DMS153 (cell line): ENCODE measurements at places on chromosomes 7 and 10.

DNA sequence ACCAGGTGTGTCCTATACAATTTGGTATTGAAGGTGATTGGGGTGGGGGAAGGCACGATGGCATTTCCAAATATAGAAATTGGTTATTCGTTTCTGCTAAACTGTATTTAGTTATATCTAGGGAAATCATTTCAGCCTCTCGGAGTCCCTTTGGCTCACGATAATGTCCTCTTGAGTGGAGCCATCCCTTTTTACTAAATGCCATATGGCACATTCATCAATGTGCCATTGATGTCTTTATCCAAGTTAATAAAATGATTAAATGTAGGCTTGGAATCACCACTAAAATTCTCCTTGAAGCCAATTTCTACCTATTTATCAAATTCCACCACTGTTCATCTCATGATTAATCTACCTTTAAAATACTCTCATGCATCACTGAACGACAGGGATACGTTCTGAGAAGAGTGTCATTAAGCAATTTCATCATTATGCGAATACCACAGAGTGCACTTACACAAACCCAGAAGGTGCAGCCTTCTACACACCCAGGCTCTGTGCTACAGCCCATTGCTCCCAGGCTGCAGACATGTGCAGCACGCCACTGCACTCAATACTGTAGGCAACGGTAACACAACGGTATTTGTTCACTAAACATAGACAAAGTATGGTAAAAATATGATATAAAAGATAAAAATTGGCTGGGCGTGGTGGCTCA lies 219.2 kb upstream of the C7orf33 start:
- DNase-seq = no peak

- no peak for DNase-seq
These were observed 78.1 kb downstream of the TPST1 start for GRCh38 chr7:66283003-66283920.

- no peak for DNase-seq
These were observed 623.4 kb upstream of the IGFBP3 start for GRCh38 chr7:46544396-46545008.

- no peak for DNase-seq
These were observed 5.9 kb upstream of the PRSS58 start for GRCh38 chr7:142263598-142264380.

DNA sequence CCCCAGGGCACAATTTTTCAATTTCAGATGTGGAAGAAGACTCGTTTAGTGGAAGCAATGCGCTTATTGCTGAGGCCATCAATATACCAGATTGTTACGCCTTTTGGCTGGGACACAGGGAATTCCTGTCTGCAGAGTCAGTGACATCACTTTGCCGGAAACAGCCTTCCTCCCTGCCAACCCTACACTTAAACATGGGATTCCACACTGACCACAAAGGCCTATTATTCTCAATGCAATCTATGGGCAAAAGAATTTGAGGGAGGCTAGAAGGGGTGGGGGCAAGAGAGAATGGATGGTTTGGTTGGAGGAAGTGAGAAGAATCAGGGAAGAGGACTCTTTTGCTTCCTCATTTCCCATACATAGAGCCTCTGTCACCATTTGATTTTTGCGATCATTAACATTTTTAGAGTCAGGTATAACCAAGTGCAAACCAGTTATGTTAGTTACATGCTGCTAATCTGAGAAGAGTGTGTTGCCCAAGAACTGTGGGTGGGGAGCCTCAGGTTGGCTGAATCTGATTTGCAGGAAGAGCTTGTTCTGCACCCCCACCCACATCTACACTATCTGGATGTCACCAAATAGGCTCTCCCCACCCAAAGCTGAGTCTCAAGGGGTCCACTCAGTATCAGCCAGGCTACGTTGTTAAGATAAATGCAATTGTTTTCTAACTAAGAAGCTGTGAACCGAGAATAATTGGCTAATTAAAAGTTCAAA lies 58.2 kb downstream of the ENTPD1 start:
- DNase-seq = no peak

DNA sequence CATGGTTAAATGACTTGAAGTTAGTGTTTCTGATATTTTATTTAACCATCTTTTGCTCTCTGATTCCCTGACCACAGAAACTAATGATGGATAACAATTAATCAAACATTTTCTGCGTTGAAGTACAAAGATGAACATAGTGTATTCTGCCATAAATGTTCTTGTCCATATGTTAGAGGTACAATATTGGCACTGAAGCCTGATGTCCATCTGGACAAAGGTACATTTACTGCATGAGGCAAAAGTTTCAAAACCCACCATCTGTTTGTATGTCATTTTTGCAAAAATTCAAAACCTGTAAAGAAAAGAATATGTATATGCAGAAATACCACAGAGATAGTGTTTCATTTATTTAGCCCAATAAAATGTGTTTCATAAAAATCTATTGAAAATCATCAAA lies 861.5 kb downstream of the ANKRD7 start:
- no peak for DNase-seq

GRCh38 chr7:24545215-24545614 lies 28.0 kb upstream of the PALS2 start:
- DNase-seq = no peak

DNA sequence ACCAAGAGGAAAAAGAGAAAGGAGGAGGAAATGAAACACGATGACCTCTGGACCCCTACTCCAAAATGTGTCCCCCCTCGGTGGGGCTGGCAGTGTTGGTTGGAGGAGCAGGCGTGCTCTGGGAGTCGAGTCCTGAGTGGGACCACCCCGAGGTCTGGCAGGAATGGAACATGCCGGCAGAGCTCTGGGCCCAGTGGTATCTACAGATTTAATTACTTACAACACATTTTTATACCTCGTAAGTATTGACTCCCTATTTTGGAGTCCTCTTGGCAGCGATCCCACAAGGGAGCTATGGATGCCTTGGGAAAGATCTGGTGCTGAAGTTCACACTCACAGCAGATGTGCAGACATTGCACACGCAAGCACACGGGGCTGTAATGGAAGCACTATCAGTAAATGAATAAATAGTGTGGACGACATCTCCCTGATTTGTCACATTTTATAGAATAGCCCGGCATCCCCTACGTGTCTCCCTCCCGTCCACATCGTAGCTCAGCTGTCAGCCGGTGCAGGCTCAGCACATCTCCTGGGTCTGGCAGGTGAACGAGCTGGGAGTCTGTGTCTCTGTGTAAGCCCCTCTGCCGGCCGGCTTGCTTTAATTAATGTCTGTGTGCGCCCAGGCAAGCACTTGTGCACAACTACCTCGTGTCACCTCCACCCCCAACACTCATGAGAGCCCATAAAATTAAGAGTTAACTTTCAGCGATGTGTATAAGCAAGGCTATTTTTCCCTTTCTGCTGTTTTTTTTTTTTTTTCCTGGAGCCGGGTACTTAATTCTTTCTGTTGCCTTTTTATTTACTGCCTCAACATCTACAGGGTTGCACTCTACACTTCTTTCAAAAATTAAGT lies 603.2 kb downstream of the LRMDA start:
- peak; percentile 27 for DNase-seq

GRCh38 chr10:72082856-72083789 lies 5.2 kb downstream of the SPOCK2 start:
- no peak for DNase-seq

GRCh38 chr7:5670183-5670935 lies 111.1 kb downstream of the RNF216 start:
- no peak for DNase-seq

GRCh38 chr10:114281461-114281860 lies 42.4 kb downstream of the VWA2 start:
- DNase-seq = no peak

DNA sequence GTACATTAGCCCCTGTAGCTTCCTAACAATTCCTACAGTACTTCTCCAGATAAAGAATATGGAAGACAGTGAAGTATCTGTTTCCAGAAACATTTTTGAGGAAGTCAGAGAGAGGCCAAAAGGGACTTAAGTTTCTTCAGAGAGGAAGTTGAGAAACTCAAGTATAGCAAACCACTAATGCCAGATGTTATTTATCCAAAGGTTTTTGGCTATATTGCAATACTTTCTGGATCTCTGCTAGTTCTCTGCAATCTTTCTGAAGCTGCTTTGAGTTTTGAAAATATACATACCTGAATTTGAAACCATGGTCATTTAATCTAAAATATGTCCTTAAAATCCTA lies 64.7 kb downstream of the BICC1 start:
- no peak for DNase-seq

DNA sequence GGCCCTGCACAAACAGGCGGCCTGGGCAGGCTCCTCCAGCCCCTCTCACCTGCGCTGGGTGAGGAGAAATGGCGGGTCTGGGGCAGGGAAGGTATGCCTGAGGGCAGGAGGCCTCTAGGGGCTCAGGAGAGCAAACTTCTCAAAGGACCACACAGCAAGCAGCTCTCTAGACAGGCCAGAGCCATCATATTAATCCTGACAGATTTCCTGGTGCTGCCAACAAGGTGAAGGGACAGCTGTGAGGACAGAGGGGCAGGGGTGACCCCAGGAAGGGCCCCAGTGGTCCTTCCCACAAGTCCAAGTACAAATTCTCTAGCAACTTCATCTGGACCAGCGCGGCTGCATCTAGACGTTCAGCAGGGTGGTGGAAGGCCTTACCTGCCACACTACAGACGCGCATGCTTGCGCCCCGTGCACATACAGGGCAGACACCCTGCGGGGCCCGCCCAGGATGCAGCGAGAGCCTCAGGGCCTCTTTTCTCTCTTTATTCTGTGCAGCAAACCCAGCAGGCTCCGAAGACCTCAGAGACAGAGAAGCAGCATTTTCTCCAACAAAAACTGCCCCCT lies 62.1 kb downstream of the ZRANB1 start:
- no peak for DNase-seq

GRCh38 chr10:79034271-79034876 lies 34.4 kb upstream of the ZMIZ1 start:
- DNase-seq = no peak

GRCh38 chr7:133344275-133344674 lies 91.4 kb downstream of the EXOC4 start:
- DNase-seq = no peak

- DNase-seq = no peak
These were observed 56.9 kb upstream of the PPP1R3C start for GRCh38 chr10:91689731-91690168.

GRCh38 chr7:257647-257992 lies 32.4 kb upstream of the FOXL3 start:
- no peak for DNase-seq

DNA sequence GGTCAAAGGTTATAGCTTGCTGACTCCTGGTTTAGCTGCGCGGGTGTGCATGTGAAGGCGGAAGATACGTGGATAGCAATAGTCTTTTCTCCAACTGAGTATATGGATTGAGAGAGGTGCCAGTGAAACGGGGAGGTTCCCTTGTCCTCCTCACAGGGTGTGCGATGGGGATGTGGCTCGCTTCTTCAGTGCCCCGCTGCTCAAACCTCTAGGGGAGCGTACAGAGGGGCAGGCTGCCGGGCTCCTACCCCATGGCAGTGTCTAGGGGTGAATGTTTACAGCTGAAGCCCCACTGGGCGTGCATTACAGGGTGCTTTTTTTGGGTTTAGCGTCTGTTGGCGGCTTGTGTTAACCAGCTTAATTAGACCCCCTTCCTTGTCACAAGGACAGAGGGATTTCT lies 438.5 kb downstream of the CCSER2 start:
- DNase-seq = no peak

DNA sequence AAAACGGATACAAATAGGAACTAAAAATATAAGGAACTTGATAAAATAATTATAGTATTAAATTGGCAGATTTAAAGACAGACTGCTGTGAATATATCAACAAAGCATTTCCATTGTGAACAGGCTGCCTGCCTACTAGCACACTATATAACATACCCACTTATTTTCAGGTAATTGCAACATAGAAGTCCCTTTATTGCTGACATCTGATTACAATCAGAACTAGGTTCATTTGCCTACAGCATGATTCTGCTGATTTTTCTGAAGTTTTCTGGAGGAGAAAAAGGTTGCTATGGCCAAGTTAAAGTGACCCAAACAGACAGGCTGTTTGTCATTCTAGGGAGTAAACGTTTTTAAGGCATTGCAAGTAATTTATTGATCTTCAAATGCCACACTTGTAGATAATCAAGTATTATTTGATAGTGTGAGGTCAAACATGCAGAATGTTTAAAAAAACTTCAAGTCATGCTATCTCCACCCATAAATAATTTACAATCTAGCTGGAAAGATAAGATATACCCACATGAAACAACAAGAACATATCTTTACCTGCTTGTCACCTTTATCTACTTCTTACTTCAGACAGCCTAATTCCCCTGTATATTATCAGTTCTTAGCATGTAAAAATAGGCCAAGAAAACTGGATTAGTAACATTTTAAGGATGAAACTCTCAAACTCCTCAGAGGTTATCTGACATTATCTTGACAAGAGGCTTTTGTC lies 40.5 kb downstream of the MTPN start:
- DNase-seq = no peak

DNA sequence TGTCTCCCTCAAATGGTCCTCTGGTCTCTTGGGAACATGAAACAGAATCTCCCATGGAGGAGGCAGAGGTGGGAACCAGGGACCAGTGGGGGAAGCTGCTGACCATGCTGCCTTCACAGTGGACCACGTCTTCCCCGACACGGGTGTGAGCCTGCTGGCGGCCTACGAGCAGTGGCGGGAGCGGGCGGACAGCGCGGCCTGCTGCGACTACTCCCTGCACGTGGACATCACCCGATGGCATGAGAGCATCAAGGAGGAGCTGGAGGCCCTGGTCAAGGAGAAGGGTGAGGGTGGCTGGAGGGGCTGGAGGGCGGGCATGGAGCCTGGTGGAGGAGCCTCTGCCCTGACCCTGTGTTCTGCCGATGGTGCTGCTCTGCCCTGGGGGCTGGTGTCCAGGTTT lies 8.0 kb downstream of the DPYSL4 start:
- no peak for DNase-seq
